ENCODE measurements at places on chromosomes 1 and 21. TPM values are rescaled to one million over a fixed set of nuclear protein-coding genes. Genes with fewer than 3 reads are reported as not detected.

- peaks cover 1% of the 10 kb centered on the region for H3K4me1 ChIP-seq
- no peaks in the 10 kb centered on the region for H3K36me3 ChIP-seq
- DNase-seq, result no peak
- H3K27ac ChIP-seq, result no peak overlapping the region
- H3K4me3 ChIP-seq, result no peak overlapping the region
These were observed 33.9 kb upstream of the PM20D1 start for GRCh38 chr1:205883792-205884191.

DNA sequence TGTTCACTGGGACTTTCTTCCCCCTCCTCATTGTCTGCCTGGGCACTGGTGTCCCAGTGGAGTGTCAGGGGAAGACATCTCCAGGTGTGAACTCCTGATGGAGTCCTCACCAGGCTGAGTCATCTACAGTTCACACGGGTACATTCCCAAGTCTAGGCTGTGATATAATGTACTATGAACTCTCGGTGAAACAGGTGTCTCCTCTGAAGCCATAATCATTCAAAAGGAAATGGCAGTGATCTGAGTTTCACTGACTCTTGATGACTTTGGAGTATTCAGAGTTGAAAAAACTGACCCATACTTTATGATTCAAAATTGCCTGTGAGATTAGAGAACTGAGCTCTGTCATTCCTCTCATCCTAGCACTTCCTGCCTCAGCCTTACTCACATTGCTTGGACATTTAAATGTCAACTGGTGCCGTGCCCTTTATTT is 9.1 kb downstream of the LAMC2 start:
- no peaks in the 10 kb centered on the region for H3K27me3 ChIP-seq
- peaks cover 22% of the 10 kb centered on the region for H3K4me1 ChIP-seq
- H3K27ac ChIP-seq, result peak overlapping the region; percentile 73
- no peaks in the 10 kb centered on the region for H3K36me3 ChIP-seq
- H3K4me3 ChIP-seq, result no peak overlapping the region
- DNase-seq, result peak; percentile 87

RYR2 gene
- not detected for total RNA-seq

GRCh38 chr1:25017436-25018109 is 87.5 kb upstream of the RUNX3 start:
- H3K4me1 ChIP-seq, result peaks cover 2% of the 10 kb centered on the region
- no peaks in the 10 kb centered on the region for H3K36me3 ChIP-seq
- no peak overlapping the region for H3K27ac ChIP-seq
- H3K4me3 ChIP-seq, result no peak overlapping the region

DNA sequence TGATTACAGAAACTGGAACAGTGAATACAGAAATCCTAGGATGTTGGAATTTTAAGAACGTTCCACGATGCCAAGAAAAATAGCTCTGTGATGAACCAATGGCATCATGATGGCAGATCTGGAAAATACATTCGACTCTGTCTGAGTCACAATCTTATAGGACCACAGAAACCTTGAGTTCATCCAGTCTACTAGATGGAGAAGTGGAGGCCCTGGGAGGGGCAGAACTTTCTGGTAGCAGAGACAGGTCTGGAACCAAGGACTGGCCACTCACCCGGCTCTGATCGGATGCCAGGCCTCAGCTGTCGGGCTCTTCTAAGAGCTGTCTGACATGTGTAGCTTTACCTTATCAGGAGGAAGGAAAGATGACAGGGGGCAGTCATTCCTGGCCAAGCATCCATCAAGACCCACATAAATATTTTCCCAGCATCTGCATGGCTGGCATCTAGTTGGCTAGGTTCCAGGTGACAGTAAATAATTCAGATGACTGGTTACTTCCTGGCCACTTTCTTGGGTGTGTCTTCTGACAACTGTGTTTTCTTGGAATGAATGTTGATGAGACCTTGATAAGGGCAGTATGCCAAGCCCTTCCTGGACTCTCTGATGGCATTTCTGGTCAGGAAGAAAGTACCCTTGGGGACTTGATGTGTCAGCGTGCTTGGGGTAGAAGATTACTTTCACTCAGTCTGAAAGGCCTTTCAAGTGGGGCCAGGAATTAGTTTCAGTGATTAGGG is 72.6 kb upstream of the TRABD2B start:
- peaks cover 6% of the 10 kb centered on the region for H3K4me1 ChIP-seq
- no peak overlapping the region for H3K27ac ChIP-seq
- H3K4me3 ChIP-seq, result no peak overlapping the region
- H3K27me3 ChIP-seq, result peaks cover 3% of the 10 kb centered on the region
- no peaks in the 10 kb centered on the region for H3K36me3 ChIP-seq
- DNase-seq, result peak; percentile 95

CCT3 gene
- total RNA-seq, result 258 TPM

TSSK3 gene
- total RNA-seq, result 1.8 TPM

DNA sequence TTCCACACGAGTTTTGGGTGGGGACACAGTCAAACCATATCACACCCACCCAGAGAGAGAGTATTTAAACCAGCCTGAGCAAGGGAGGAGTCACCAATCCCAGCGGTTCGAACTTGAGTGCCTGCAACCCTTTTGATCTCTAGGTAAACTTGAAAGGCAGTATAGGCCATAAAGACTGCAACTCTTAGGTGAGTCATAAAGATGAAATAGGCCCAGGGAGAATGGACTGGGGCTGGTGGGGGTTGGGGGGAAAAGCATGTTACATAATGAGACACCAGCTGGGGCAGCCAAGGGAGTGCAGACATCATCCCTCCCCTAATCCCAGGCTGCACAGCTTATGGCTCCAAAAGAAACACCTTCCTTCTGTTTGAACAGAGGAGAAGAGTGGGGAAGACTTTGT is 99.8 kb upstream of the LHX8 start:
- no peak overlapping the region for H3K4me3 ChIP-seq
- no peaks in the 10 kb centered on the region for H3K4me1 ChIP-seq
- H3K27me3 ChIP-seq, result no peaks in the 10 kb centered on the region

GRCh38 chr1:204578867-204579664 is 62.9 kb downstream of the MDM4 start:
- no peaks in the 10 kb centered on the region for H3K36me3 ChIP-seq
- H3K27me3 ChIP-seq, result no peaks in the 10 kb centered on the region
- H3K4me1 ChIP-seq, result no peaks in the 10 kb centered on the region
- no peak overlapping the region for H3K27ac ChIP-seq
- DNase-seq, result no peak
- peak overlapping the region; percentile 59 for H3K4me3 ChIP-seq

GRCh38 chr1:67439277-67440029 is 9.3 kb upstream of the SERBP1 start:
- H3K27me3 ChIP-seq, result peaks cover 2% of the 10 kb centered on the region
- peaks cover 8% of the 10 kb centered on the region for H3K4me1 ChIP-seq
- no peak overlapping the region for H3K4me3 ChIP-seq
- H3K36me3 ChIP-seq, result no peaks in the 10 kb centered on the region
- DNase-seq, result no peak
- H3K27ac ChIP-seq, result no peak overlapping the region

FCAMR gene
- not detected for total RNA-seq

- DNase-seq, result no peak
- no peak overlapping the region for H3K4me3 ChIP-seq
- no peak overlapping the region for H3K27ac ChIP-seq
- no peaks in the 10 kb centered on the region for H3K27me3 ChIP-seq
- no peaks in the 10 kb centered on the region for H3K36me3 ChIP-seq
These were observed 48.4 kb downstream of the PBX1 start for GRCh38 chr1:164607351-164607750.

- H3K36me3 ChIP-seq, result no peaks in the 10 kb centered on the region
- no peak overlapping the region for H3K27ac ChIP-seq
- no peaks in the 10 kb centered on the region for H3K4me1 ChIP-seq
- no peak overlapping the region for H3K4me3 ChIP-seq
- peaks cover 8% of the 10 kb centered on the region for H3K27me3 ChIP-seq
These were observed 8.4 kb upstream of the PIGR start for GRCh38 chr1:206954459-206955342.

GRCh38 chr1:221510793-221511503 is 230.9 kb downstream of the DUSP10 start:
- H3K27ac ChIP-seq, result no peak overlapping the region
- H3K27me3 ChIP-seq, result no peaks in the 10 kb centered on the region
- no peaks in the 10 kb centered on the region for H3K36me3 ChIP-seq
- DNase-seq, result no peak

DNA sequence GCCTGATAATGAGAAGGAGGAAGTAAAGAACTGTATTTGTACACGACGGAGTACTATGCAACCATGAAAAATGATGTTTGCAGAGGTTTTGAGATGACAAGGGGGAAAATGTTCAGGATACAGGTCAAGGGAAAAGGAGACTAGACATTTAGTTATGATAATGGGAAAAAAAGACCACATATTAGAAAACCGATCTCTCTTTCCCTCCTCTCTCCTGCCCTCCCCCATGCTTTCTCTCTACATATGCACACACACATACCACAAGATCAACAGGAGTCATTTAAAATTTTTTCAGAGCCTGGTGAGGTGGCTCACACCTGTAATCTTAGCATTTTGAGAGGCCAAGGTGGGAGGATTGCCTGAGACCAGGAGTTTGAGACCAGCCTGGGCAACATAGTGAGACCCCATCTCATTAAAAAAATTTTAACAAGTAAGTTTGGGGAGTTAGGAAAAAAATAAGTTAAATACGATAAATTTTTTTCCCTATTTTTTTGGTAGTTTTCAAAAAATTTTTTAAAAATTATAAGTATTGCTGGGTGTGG is 44.5 kb downstream of the ECE1 start:
- H3K4me1 ChIP-seq, result no peaks in the 10 kb centered on the region
- peaks cover 18% of the 10 kb centered on the region for H3K36me3 ChIP-seq
- no peak overlapping the region for H3K27ac ChIP-seq
- no peak for DNase-seq
- H3K4me3 ChIP-seq, result no peak overlapping the region
- H3K27me3 ChIP-seq, result no peaks in the 10 kb centered on the region

- no peaks in the 10 kb centered on the region for H3K27me3 ChIP-seq
- H3K27ac ChIP-seq, result peak overlapping the region; percentile 36
- DNase-seq, result no peak
- no peak overlapping the region for H3K4me3 ChIP-seq
- H3K36me3 ChIP-seq, result peaks cover 6% of the 10 kb centered on the region
- peaks cover 67% of the 10 kb centered on the region for H3K4me1 ChIP-seq
These were observed 69.9 kb downstream of the LAMC1 start for GRCh38 chr1:183093066-183093668.

Data from osteoblast (primary cell).